HT1080 (cell line): ENCODE measurements at places on chromosomes 5 and 9. TPM values are rescaled to one million over a fixed set of nuclear protein-coding genes. Genes with fewer than 3 reads are reported as not detected.

DNA sequence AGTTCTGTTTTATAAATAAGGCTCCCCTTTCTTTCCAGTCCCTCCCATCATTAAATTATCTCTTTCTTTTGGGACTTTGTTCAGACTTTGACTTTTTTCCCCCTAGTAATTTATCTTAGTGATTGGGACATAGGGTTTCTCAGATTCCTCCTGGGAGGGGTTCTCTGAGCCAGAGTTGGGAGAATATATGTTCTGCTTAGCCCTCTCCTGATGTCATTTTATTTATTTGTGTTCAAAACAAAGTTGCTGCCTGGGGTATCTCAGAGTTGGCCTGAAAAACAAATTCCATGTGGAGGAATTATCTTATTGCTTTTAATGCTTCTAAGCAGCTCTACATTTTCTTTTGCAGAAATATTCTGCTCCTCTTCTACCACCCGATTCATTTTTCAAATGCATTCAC lies 211.0 kb downstream of the PCSK5 start:
- DNase-seq, result no peak

GRCh38 chr5:80928073-80928472 lies 32.1 kb upstream of the RASGRF2 start:
- no peak for DNase-seq

DNA sequence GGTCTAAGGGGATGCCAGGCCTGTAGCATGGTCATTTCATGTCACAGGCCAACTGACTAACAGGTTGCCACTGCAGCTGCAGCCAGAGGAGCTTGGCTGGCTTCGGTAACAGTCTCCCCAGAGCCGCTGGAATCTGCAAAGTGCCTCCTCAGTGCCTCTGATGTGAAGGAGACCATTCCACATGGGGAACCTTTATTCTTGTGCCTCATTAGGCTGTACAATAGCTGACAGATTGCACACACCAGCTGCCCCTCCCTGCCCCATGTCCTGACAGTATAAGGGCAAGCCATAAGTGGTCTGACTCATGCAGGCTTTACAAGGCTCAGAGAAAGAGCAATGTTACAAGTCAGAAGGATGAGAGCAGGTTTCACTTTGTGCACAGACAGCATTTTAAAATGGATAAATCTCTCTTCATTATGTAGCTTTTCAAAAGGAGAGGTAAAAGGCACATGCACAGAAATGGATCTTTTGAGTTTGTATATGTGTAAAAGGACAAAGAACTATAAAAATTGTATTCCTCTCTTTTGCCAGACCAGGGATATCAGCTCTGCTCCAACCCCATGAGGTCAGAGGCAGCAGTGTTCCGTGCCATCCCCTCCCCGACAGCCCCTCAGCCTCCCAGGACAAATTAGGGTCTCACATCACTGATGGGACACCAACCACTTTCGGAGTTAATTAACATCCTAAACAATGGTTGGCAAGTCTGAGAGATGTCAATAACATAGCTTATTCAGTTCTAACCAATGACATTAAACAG lies 467.8 kb downstream of the TMEM232 start:
- DNase-seq, result peak; percentile 71

- no peak for DNase-seq
Observed at GRCh38 chr5:136457390-136458013, 92.2 kb upstream of the TRPC7 start.

Gene SLC4A9
- total RNA-seq, result not detected in 2 replicates
